ENCODE measurements at places on chromosomes 12 and 14.

GRCh38 chr14:26522967-26523366 is 74.9 kb downstream of the NOVA1 start:
- no peak for DNase-seq

DNA sequence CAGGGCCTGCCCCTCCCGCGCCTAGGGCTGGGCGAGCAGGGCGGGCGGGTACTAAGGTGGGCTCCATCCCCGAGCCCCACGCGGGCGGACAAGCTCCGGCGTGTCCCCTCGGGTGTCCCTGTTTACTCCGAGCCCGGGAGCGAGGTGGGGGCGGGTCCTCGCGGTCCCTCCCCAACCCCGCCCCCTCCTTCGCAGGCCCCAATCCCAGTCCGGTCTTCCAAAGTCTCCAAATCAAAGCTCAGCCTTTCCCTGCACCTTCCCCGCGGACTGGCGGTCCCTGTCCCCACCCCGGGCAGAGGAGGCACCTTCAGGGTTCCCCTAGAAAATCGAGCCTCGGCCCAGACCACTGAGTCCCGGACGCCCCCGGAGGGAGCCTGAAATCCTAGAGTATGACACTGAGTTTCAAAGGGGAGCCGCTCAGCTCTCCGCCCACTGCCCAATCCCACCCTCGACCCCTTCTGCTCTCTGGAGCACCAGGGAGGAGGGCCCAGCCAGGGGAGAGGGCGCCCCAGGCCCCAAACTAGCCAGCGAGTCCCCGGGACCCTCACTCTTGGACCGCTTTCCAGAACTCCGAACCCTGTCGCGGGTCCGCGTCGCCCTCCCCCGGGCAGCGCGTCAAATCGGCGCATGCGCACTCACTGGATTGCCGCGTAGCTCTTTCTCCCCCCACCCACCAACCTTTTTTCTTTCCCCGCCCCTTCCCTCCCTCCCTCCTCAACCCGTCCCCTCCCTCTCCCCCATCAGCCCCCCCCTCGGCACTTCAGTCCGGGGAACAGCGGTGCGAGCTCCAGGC is at the start of gene LRP1:
TSS of gene LRP1 (plus strand) at position 758 of the 793 bp plus-strand sequence. CDS start 482 bp downstream, outside the sequence.
- peak; percentile 55 for DNase-seq

- DNase-seq = no peak
These were observed 246.6 kb downstream of the ANO6 start for GRCh38 chr12:45462506-45462905.

DNA sequence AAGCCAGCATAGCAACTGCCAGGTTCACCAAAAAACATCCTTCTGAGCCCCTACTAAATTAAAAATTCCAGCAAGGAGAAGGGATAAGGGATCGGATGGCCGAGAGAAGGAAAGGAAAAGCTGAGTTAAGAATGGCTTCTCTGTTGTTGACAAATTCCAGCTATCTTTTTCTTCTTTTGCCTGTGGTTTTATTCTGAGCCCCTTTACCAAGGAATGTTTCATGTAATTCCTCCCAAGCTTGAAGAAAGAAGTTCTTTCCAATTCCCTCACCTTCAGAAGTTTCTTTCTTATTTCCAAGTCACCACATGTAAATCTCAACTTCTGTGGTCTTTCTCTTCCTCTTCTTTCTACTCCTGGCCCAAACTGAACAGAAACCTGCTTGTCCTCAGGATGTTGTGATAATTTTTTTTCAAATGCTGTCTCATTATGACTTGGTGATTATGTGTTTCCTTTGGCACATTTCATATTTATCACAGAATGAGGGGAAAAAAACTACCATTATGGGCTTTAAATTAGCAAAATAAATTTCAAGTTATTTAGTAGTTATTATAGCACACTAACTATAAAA is 40.0 kb downstream of the FGD6 start:
- DNase-seq = no peak

- DNase-seq = no peak
These were observed 185.6 kb downstream of the DICER1 start for GRCh38 chr14:94971750-94972149.

DNA sequence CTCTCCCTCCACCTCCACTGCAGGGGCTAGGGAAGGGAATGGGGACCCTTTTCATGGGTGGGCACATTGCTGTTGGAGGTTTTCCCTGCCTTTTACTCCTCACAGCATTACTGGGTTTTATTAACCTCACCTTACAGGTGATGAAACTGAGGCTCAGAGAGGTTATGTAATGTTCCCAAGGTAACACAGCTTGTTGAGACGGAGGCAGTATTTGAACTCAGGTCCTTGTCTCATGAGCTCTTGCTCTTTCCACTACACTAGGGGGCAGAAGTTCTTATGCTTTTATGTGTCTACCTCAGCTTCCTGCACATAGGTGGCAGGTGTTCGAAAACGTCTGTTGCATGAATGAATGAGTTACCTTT is 11.7 kb downstream of the CISTR start:
- no peak for DNase-seq

DNA sequence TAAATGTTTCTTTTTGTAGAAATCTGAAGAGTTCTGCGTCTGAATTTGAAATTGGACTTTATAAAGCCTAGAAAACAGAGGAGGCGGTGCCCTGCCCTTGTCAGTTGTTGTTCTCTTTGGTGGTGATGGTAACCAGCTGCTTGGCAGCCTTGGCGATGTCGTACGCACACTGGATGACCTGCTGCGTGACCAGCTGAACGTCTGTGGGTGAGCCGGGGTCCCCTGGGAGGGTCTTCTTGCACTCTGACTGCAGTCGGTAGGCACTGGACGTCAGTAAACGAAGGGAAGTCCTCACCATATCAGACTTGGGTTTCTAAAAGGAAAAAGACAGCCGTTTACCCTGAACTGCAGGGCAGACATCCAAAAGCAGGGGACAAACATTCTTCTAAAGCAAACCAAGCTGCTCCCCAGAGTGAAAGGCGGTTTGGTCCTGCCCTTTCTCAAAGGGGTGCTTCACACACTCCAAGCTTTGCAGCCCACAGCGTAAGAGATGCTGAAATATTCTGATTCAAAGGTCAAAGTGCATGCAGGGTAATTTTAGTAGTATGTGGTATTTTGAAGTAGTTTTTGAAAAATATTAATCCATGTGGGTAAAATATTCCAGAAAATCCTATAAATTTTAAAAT is 32.9 kb downstream of the TCHP start:
- DNase-seq = no peak

DNA sequence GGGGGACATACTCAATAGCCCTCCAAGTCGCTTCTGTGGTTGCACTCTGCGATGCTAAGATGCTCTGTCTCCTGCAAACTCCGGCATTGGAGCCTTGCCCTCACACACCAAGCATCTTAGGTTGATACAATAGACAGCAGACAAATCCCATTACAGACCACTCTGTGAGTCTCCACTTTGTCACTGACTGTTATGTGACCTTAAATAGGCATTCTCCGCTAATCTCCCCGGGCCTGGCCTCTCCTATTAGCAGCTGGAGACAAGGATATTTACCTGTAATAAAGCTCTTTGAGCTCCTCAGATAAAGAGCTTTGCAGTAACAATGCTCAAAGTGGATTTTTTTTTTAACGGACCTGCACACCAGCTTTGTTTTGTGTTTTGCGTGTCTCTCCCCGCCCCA is 479.7 kb upstream of the TBX3 start:
- DNase-seq = no peak

DNA sequence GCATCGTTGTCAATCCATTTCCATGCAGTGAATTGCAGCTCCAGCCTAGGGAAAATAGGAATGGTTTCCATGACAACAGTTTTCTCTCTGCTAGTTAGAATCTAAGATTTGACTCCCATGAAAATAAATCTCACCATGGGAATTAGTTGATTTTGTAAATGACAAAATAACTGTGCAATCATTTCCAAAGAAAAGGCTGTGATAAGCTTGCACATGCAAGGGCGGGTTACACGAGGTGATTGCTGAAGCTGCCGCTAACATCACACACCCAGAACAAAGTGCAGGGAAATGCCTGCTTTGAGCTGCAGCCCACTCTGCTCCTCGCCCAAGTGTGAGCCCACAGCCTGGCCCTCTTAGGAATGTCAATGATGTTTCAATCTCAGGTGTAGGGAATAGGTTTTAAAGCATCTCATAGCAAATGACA is 53.8 kb downstream of the TRIM9 start:
- DNase-seq = no peak

DNA sequence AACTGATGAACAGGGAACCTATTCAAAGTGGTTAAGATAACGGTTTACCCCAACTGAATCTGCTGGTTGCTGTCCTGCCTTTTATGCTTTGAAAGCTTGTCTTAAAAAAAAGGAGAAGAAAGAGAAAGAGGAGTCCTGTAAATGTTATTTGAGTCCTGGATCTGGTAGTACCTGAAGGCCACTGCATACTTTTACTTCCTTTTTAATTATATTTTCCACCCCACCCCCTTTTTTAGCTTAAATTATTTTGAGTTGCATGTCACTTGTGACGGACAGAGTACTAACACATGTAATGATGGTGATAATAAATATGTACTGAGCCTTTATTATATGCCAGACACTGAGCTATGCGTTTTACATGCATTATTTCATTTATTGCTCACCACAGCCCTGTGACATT is 2.5 kb upstream of the AMIGO2 start:
- DNase-seq = no peak

GRCh38 chr14:64732536-64733120 is 28.4 kb downstream of the PLEKHG3 start:
- DNase-seq = no peak

GRCh38 chr14:89723930-89724627 is 230.5 kb downstream of the EFCAB11 start:
- no peak for DNase-seq

DNA sequence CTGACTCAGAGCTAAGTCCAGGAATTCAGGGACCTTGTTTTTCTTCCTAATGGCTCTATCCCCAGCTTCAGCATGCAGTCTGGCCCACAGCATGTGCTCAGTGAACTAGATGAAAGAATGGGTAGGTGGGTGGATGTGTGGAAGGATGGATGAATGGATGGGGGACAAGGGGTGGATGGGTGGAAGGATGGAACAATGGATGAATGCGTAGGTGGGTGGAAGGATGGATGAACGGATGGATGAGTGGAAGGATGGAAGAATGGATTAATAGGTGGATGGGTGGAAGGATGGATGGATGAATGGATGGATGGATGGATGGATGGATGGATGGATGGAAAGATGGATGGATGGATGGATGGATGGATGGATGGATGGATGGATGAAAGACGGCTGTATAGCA is 79.7 kb upstream of the SFSWAP start:
- no peak for DNase-seq

All from stimulated activated CD4-positive, alpha-beta T cell treated with anti-CD3 and anti-CD28 coated beads, Interleukin-12 subunit alpha, Interleukin-12 subunit beta, amount 100 ng/mL, for 48 hours (primary cell).